ENCODE measurements at places on chromosomes 6 and 20.

DNA sequence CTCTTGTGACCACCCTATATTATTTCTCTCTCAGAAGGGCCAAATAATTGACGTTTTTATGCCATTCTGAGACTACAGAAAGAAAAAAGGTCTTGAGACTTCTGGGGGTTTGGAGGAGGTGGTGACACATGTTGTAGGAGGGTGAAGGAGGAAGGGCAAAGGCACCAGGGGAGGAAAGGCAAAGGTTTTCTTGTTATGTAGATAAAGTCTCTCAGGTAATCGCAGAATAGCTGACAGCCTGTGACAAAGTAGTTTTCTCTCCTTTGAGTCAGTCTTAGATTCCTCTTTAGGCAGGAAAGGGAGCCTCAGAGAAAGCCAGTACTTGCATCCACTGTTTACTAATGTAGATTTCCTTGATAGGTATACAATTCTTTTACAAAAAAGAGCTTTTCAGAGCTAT lies 23.6 kb downstream of the OR2B2 start:
- no peak for DNase-seq

- no peak for DNase-seq
Measured at GRCh38 chr20:57329608-57330221, at the start of gene SPO11. Gene SPO11 (plus strand): TSS chr20:57329803. CDS start chr20:57329868, 65 bp downstream.

- peak; percentile 90 for DNase-seq
Measured at GRCh38 chr6:45445749-45446549, 68.2 kb upstream of the SUPT3H start.

DNA sequence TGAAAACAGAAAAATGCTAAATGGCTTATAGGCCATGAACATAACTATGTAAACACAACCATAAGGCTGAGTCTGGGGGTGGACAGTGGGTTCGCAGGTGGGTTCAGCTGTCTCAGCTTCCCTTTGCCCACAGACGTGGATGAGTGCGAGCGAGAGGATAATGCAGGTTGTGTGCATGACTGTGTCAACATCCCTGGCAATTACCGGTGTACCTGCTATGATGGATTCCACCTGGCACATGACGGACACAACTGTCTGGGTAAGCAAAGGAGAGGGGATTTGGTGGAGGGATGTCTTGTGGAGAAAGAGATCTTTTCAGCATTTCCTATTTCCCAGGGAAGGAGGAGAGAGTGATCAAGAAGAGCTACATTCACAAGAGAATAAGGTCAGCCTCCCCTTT lies 14.7 kb downstream of the SCUBE3 start:
- no peak for DNase-seq

- no peak for DNase-seq
Measured at GRCh38 chr6:99270826-99271225, 78.6 kb downstream of the FAXC start.

- peak; percentile 11 for DNase-seq
Measured at GRCh38 chr6:150029749-150030148, 4.4 kb upstream of the RAET1L start.

DNA sequence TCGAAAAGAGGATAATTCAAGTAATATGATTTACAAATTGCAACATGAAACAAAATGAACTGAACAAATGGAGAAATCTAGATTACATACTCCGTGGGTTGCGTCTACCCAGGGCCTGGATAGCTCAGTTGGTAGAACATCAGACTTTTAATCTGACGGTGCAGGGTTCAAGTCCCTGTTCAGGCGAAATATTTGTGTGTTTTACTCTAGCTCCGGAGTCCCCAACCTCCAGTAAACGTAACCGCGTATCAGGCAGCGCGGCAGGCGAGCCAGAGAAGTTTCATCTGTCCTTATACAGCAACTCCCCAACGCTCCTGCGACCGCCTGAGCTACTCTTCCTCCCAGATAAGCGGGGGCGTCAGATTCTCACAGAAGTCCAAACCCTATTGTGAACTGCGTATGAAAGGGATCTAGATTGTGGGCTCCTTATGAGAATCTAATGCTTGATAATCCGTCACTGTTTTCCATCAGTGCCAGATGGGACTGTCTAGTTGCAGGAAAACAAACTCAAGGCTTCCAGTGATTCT lies 176.1 kb downstream of the TRIM27 start:
- peak; percentile 89 for DNase-seq

DNA sequence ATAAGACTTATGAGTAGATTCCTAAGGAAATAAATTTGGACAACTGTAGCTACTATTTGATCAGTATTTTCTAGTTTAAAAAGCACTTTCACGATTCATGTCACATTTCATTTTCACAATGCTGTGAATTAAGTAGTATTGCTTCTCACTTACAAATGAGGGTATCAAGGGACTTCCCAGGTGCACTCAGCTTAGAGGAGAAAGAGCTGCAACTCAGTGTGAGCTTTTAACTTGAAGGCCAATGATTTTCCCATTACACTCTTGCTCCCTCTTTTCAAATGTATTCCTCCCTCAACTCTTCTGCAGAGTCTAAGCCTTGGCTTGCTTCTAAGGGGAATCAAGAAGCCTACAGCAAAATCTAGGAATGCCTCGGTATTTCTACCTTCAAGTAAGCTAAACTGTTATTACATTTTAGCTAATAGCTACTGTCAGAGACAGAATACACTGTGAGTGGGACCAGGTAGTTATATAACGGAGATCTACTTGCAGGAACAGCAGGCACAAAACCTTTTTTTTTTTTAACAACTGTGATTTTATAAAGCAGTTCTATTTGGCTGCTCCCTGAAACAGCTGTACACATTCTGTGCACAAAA lies 339.0 kb downstream of the SYNE1 start:
- DNase-seq: no peak

GRCh38 chr6:107718341-107718740 lies 105.8 kb downstream of the SCML4 start:
- no peak for DNase-seq

- no peak for DNase-seq
Measured at GRCh38 chr6:11188161-11188915, 44.1 kb downstream of the NEDD9 start.

DNA sequence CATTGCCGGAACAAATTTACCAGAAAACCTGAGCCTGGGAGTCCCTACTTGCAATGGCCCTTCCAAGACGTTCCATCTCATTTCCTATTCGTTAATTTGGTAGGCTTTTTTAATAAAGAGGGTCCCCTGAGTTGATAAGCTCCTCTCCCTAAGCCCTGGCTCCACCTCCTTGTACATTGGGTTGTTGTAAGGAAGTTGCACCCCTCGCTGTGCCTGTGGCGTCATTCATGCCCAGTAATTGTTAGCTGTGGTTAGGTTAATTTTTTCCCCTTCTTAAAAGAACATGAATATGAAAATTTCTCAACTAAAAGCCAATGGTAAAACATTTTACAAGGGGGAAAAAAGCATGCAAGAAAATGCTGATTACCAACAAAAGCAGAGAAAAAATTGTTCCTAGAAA lies 91.9 kb downstream of the SLC24A3 start:
- DNase-seq: no peak

GRCh38 chr6:28710466-28711191 lies 184.9 kb downstream of the GPX5 start:
- peak; percentile 69 for DNase-seq

DNA sequence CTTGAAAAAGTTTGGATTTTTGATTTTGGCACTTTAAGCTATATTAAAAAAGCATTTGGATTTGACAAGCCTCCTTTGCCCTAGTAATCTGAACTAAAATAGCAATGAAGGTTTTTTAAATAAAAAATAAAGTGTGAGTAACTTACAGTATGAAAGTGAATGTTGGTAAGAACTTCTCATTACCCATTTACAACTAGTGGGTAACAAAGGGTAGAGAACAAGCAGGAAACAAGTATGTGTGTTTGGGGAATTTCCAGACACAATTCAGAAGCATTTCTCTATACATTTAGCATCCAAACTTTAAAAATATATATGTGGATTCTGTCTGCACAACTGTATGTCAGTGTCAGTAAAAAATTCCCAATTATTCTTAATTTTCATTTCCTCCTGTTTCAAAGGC lies 2.9 kb downstream of the TMEM30A start:
- DNase-seq: no peak

DNA sequence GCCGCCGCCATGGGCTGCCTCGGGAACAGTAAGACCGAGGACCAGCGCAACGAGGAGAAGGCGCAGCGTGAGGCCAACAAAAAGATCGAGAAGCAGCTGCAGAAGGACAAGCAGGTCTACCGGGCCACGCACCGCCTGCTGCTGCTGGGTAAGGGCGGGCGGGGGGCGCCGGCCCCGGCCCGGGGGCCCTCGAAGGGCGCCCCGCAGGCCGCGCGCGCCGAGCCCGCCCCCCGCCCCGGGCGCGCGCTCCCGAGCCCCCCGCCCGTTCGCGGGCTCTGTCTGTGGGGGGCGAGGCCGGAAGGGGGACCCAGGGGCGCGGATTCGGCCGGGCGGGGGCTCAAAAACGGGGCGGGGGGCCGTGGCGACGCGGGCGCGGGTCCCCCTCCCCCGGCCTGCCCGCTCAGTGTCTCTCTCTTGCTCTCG lies 39.2 kb downstream of the GNAS start:
- peak; percentile 53 for DNase-seq

DNA sequence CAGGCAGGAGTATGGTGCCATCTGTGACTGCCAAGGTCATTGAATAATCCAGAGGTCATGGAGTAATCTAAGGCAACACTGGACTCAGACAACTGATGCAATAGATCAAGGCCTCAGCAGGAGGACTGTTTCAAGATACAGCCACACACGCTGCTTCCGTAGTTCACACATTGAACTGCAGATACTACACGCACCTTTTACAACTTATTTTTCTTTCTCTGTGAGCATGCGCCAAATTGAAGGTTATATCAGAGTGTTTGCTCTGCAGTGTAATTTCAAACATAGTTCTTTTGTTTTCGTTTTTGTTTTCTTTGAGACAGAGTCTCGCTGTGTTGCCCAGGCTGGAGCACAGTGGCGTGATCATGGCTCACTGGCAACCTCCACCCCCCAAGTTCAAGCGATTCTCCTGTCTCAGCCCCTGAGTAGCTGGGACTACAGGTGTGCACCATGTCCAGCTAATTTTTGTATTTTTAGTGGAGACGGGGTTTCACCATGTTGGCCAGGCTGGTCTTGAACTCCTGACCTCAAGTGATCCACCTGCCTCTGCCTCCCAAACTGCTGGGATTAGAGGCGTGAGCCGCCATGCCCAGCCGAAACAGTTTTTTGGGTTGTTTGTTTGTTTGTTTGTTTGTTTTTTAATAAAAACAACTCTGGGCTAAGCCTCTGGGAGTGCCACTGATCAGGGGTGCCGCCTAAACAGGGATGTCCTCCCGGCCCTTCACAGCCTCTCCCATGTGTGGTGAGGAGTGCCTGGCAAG lies 96.6 kb upstream of the NAA20 start:
- no peak for DNase-seq

- no peak for DNase-seq
Measured at GRCh38 chr6:43759136-43759906, 10.7 kb upstream of the VEGFA start.

DNA sequence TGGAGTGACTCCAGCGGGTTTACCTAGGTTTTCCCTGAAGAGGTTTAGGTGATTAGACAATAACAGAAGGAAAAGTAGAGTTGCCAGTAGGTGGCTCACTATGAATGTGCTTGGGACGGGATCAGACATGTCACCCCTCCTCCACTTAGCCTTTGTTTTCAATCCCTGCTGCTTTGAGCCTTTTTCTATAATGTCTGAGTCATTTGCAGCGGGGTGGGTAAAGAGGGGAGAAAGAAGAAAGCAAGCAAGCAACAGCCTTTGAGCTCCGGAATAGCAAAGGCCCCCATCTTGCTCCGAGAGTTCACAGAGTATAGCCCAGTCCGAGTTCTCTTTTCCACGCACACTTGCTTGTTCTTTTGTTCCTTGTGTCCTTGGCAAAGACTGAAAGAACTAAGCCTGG lies 129.1 kb downstream of the PACRG start:
- DNase-seq: peak; percentile 21

DNA sequence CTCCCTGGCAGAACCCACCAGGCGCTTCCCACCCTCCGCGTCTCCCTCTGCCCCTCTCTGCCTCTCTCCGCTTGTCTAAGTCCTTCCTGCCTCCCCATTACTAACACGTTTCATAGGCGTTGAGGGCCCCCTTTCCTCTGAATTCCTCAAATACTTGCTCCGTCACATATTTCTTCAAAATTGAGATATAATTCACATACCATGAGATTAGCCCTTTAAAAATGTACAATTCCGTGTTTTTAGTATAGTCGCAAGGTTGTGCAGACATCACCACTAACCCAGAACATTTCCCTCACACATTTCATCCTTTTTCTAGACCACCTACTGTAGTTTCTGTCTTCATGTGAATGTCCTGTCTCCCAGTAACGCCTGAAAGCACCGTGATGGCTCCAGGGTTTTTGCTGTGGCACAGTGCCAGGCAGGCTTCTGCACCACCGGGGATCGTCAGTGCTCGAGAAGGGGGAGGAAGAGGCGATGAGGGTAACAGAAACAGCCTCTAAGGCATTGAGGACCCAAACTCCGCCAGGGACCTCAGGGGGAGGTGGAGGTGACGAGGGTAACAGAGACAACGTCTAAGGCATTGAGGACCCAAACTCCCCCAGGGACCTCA lies 141.9 kb upstream of the SNX9 start:
- no peak for DNase-seq

GRCh38 chr20:32336918-32337347 lies 21.2 kb upstream of the ASXL1 start:
- peak; percentile 31 for DNase-seq

DNA sequence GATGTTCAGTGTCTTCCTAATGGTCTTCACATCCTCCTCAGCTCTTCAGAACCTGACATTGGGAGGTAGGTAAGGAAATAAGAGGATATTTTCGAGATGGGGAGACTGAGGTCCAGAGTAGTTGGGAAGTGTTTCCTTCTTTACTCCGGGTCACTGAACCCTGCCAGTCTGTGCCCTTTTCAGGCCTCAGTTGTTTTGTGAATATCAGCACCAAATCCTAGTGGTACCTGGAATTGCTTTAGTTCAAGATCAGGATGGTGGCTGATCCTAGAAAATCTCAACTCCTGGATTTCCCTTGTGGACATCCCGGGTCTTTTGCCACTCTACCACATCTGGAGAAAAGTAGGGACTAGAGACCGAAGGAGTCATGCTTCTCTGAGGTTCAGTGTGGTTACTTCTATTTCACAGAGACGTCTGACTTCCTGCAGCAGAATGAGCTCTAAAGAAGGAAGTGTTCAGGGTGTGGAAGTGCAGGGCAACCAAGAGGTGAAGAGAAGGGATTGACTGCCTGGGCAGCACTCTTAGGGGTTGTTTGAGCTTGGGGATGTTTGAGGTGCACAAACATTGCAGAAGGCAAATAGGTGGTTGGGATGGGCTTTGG lies 995 bp downstream of the STK4 start:
- DNase-seq: peak; percentile 69

DNA sequence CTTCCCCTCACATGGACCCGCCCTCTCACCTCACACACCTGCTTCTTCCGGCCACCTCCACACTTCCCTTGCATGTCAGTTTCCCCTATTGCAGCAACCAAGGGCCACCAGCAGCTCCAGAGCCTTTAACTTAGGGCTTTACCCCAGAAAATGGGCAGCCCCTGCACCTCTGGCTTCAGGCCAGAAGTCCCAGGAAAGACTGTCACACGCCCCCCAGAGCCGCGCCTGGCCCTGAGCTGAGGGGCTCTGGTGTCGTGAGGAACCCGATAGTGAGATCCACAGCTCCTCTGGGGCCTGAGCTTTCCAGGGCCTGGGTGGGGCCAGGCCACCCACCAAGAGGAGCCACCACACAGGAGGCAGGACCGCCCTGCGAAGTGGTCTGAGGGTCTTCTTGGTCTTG lies 182.4 kb downstream of the DLL1 start:
- DNase-seq: no peak

Data from RPMI8226 (cell line).